ENCODE measurements at places on chromosomes 11 and 22.
A peak's percentile ranks its signal among the peaks of the same experiment; 100 is the strongest.

DNA sequence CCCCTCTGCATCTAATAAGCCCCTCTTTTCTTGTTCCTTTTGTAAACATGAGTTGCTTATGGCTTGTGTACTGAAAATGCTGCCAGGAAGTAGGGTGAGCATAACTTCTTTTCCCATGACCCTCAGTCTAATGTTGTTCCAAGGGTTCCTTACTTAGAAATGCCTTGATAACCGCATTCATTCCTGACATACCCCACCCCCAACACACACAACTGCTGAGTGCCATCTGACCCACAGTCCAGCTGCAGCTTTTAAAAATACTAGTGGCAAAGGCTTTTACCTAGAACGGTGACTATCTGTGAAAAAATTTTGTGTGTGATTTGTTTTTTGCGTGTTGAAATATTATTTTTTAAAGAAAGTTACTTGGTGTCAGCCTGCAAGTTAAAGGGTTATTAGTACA, 52.6 kb downstream of the ARHGAP42 start:
- no peak for DNase-seq

GRCh38 chr11:81655351-81655750, 1078.3 kb downstream of the FAM181B start:
- no peak for DNase-seq

- no peak for DNase-seq
Measured at GRCh38 chr11:10622957-10623791, 54.7 kb upstream of the LYVE1 start.

DNA sequence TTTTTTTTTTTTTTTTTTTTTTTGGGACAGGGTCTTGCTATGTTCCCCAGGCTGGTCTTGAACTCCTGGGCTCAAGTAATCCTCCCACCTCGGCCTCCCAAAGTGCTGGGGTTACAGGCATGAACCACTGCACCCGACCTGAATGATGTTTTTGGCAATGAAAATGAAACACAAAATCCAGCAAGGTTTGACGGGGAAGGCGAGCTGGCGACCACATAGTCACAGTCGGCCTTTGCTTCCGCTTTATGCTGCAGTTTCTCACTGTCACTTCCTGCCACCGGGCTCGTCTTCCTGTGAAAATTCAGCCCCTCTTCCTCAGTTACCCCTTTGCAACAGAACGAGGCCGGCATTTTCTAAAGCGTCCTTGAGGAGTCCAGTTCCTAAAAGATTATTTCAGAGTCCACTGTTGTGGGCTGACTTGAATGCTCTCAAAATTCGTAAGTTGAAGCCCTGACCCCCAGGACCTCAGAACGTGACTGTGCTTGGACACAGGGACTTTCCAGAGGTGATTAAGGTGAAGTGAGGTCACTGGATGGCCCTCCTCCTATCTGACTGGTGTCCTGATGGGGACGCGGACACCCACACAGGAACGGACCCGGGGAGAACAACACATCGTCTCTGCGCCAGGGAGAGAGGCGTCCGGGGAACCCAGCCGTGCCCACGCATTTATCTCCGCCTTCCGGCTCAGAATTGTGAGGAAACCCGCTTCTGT, 2.9 kb upstream of the BID start:
- peak; percentile 50 for DNase-seq

- no peak for DNase-seq
Measured at GRCh38 chr11:128766591-128767081, 72.8 kb downstream of the FLI1 start.

DNA sequence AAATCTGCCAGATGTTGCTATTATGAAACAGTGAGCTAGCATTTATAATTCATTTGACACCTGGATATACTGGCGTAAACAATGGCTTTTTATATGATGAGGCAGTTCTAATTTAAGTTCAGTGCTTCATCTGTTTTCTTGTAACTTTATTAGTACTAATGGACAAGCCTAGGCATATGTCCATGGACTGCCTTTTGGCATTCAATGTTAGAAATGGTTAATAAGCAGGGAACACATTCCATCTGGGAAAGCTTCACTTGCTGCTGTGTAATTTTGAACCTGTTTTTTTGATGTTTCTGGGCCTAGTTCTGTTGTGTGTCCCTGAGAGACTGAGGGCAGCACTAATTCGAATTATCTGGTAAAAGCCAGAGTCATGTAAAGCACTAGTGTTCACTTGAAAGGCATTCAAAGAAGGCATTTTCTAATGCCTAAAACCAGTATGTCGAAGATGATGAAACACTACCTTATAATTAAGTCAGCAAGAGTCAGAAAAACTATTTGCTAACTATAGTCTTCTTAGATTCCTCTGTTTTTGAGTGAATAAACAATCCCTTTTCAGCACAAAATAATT, 138.5 kb downstream of the SWAP70 start:
- DNase-seq: no peak

GRCh38 chr11:118079491-118079890, 2.6 kb downstream of the TMPRSS4 start:
- no peak for DNase-seq

DNA sequence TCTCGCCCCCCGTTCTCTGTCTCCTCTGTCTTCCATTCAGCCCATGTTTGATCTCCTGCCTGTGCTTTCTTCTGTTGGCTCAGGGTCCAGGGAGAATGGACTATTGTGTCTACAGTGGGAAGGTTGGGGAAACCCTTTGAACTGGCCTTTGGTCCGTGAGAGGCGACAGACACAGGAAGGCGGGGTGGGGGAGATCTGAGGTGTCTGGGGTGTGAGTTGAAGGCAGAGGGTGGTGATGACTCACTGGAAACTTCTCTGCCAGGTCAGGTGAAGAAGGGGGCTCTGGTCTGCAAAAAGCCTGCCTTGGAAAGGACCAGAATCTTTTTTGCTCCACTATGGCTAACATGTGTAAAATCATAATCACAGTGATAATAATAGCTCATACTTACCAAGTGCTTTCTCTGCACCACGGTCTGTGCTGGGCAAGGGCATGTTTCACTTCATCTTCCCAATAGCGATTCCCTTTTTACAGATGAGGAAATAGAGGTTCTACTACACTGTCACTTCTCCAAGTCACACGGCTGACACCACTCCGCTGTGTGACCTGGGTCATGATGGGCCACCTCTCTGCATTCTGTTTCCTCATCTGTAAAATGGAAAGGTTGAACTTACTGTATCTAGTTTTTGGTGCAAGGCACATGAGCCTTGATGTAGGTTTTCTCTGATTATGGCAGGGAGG, 99.8 kb upstream of the ALX4 start:
- DNase-seq: no peak

- no peak for DNase-seq
Measured at GRCh38 chr11:112785719-112786118, 175.5 kb upstream of the NCAM1 start.

- DNase-seq: no peak
Measured at GRCh38 chr22:48736593-48737460, 1090.8 kb downstream of the BRD1 start.

GRCh38 chr11:128574576-128575011, 12.8 kb downstream of the ETS1 start:
- no peak for DNase-seq

GRCh38 chr11:65882120-65883057, 2.8 kb downstream of the CTSW start:
- DNase-seq: no peak

DNA sequence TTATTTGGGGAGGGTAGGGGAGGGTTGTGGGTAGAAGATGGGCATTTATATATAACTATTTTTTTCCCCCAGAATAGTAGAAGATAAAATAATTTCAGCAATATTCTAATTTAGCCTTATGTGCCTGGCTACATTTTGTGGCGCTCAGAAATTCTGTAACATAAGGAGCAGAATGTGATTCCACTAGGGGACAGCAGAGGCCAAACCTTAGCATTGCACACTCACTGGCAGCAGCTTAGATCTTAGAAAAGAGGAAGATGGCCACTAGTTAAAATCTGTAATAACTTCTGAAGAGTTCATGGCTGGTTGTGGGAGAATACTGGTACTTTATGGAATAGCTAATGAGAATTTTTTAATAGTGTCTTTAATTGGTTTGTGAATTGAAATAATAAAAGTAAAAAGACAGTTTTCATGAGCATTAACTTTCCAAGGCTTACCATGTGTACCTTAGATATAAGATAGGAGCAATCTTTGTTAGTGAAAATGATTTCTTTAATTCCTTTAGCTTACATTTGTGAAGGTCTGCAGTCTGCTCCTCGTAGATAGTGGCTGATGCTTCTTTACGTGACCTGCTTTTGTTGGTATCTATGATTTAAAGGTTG, 33.1 kb downstream of the DDX10 start:
- DNase-seq: no peak

DNA sequence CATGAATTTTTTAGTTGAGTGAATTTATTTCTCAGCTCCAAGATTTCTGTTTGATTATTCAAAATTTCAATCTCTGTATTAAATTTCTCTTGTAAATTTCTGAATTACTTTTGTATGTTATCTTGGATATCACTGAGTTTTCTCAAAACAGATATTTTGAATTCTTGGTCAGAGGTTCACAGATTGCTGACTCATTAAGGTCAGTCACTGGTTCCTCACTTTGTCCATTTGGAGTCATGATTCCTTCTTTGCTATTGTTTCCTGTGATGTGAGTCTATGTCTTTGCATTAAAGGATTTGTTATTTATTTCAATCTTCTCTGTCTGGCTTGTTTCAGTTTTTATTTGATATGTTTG, 10.2 kb upstream of the IL17RA start:
- no peak for DNase-seq

GRCh38 chr11:79486242-79486984, 45.6 kb upstream of the TENM4 start:
- DNase-seq: no peak

- no peak for DNase-seq
Measured at GRCh38 chr22:19845054-19845722, 9.5 kb downstream of the GNB1L start.

GRCh38 chr22:37742376-37743171, 45.7 kb downstream of the TRIOBP start:
- no peak for DNase-seq

DNA sequence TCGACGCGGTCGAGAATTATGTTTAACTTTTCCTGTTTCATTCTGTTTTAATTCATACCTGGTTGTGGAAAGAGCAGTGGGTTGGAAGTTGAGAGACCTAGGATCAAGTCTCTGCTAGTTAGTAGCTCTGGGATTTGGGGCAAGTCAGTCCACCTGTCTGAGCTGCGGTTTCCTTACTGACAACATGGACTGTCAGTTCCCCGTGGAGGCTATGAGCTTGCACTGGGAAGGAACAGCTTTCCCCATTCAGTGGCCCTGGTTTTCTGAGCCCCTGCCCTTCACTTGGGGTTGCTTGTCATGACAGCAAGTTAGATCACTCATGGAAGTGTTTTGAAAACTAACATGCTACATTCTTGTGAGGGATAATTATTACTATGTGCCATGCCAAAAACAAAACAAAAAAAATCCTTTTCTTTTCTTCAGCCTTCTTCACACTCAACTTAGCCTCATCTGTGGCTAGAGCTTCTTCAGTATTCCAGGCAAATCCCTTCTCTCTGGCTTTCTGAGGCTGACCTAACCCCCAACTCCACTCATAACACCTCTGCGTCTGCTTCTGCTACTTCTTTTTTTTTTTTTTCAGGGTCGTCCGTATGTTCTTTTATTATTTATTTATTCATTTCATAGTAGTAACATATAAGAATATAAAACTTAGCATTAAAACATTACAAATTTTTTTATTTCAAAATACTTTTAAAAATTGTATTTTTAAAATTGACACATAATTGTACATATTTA, 43.0 kb upstream of the ZBED5 start:
- no peak for DNase-seq

DNA sequence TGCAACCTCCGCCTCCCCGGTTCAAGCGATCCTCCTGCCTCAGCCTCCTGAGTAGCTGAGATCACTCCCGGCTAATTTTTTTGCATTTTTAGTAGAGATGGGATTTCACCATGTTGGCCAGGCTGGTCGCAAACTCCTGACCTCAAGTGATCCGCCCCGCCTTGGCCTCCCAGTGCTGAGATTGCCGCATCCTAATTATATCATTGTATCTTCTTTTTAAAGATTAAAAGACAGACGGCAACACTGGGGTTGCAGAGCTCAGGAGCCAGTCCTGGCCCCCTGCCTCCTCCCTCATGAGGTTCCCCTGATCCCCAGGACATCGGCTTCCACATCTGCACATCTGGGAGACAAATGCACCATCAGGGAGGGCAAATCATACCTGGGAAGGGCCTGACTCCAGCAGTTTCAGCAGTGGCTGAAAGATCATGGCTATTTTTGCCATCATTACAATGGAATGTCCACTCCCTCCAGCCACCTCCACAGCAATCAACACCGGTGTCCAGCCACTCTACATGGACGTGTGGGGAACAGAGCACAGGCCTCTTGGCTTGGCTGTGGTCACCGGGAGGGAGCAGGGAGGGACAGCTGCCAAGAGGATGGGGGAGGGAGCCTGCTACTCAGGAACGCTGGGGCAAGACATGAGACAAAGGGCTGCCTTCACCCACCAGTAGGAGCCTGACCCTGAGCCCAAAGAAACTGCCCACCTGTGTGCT, 9.2 kb upstream of the CELSR1 start:
- no peak for DNase-seq

DNA sequence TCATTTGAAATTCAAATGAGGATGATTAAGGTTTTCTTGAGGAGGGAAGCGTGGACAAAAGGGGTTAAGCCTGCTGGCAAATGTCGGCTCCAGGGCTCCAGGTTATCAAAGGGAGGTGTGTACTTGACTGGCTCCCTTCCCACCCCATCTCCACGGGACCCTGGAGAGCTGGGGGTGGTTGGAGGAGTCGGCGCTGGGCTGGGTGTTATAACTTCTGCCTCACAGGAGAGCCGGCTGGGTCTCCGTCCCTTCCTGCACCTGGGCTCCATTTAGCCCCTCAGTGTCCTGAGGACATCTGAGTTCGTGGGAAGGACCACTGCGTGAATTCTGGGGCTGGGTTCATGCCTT, 15.6 kb downstream of the POU2F3 start:
- no peak for DNase-seq

DNA sequence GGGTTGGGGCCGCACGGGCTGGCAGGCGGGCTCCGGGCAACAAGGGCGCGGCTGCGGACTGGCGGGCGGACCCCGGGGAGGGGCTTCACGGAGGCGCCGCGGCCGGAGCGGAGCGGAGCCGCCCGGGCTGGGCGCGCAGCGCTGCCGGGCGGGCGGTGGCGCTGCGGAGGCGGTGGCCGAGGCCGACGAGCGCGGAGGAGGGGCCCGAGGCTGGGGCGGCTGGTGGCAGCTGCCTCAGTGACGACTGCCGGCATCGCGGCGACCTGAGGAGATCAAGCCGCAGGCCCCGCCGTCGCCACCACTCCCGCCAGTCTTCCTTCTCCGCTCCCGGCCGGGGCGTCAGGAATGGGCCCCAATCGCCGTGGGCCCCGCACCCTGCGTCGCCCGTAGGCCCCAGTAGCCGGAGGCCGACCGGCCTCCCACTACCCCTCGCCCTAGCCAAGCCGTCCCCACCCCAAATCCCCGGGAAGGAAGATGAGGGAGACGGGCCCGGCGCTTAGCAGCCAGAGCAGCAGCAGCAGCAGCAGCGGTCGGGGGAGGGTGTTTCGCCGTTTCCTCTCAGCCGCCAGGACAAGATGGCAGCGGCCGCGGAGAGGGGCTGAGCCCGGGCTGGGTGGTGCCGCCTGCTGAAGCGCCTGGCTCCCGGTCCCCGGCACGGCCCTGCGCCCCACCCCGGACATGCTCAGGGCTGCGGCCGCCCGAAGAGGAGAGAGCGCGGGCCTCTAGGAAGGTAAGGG, at the start of gene HIPK3:
Gene HIPK3, plus strand, starts transcription at position 222 of the 737 bp plus-strand sequence.
- peak; percentile 53 for DNase-seq

- peak; percentile 80 for DNase-seq
Measured at GRCh38 chr11:58577555-58578135, 1.2 kb upstream of the ZFP91 start.

Measured in T-helper 22 cell (primary cell).